Fibroblast of skin of left quadriceps (primary cell): ENCODE measurements at places on chromosomes 11 and 22.

DNA sequence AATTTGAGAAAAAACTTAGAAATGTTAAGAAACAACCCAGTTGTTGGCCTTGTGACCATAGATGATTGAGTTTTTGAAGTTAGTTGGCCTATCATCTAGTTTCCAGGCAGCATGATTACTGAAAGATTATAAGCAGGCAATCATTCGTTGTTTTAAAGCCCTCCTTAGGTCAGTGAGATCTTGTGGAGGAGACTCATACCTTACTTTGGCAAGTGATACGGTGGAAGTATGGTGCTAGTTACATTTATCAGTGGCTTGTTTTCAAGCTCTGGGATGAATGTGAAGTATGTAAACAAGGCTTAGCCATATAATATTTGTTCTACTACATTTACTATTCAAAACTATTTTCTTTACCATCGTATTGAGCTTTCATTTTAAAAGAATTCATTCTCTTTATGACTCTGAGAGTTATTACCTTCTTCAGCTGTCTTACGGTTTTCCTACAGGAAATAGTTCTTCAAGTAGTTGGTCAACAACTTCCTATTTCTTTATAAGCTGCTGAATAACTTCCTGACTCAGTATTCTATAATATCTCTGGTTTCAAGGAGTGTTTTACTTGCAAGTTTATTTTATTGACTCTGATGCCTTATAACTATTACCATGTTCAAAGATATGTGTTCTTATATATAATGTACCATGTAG, 7.3 kb downstream of the YAP1 start:
- no peak for DNase-seq

GRCh38 chr11:61447601-61448551, 18.0 kb downstream of the SDHAF2 start:
- DNase-seq: no peak

- no peak for DNase-seq
These were observed 15.0 kb upstream of the GNB1L start for GRCh38 chr22:19869497-19870152.

GRCh38 chr22:27709919-27710675, 91.5 kb downstream of the MN1 start:
- no peak for DNase-seq

DNA sequence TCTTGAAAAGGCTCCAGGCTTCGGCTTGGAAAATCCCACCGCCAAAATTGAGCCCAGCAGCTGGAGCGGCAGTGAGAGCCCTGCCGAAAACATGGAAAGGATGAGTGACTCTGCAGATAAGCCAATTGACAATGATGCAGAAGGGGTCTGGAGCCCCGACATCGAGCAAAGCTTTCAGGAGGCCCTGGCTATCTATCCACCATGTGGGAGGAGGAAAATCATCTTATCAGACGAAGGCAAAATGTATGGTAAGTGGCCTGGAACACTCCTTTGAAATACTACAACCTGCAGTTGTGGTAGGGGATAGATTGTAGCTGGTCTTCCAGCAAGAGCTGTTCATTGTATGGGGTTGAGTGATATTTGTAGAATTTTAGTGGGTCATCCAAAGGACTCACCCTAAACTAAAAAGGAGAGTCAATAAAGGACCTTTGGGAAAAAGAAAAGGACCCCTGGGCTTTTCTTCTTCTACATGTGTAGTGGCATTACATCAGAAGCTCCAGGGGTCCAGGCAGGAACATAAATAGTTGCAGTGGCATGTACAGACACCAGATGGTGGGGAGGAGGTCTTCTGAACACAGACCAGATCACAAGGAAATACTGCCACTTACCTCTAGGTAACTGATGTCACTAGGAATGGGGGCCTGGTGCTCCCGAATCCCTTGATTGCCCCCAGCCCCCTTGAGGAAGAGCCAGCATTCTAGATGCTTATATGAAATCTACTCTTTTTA, 90.1 kb downstream of the TEAD1 start:
- DNase-seq: no peak

DNA sequence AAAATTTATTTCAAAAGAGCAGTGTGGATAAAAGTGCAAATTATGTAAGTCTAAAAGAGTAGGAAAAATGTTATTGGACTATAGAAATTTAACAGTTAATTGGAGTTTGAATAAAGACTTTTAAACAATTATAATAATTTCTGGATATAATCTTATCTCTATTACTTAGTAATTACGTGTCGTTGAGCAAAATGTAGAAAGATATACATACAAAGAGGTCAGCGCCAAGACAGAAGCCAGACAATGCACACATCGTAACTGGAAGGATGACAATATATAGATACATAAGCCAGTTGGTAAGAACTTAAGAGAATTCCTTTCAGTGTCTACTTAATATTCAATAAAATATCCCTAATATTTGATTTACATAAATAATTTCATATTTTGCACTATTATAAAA, 157.0 kb downstream of the LUZP2 start:
- no peak for DNase-seq

DNA sequence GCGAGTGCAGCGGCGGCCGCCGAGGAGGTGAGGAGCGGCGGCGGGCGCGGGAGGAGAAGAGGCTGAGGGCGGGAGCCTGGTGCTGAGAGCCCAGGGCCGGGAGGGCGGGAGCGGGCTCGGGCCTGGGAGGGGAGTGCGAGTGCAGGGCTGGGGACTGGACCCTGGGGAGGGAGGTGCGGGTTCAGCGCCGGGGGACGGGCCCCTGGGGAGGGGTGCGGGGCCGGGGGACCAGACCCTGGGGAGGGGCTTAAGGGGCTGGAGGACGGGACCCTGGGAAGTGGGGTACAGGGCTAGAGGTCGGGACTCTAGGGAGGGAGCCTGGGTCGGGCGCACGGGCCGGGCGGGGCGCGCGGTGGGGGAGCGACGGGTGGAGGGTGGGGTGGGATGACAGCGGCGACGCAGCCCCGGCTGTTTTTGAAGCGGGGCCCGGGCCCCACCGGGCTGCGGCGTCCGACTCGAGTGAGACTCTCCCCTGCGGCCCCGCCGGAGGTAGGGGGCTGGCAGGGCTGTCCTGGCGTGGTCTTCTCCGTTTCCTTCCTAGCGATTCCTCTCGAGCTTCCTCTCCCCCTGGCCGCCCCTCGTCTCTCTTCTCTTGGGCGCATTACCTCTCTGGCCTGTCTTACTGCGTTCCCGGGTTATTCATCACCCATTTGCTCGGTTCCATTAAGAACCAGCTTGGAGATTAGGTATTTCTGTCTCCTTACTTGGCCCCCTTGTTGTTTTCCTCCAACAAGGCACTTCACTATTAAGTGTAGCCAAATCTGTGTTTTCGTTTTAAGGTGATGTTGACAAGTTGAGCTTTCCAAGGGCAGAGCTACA, 754 bp downstream of the NUP50 start:
- DNase-seq: no peak

- no peak for DNase-seq
These were observed 66.3 kb downstream of the CDKN1C start for GRCh38 chr11:2819316-2819715.

DNA sequence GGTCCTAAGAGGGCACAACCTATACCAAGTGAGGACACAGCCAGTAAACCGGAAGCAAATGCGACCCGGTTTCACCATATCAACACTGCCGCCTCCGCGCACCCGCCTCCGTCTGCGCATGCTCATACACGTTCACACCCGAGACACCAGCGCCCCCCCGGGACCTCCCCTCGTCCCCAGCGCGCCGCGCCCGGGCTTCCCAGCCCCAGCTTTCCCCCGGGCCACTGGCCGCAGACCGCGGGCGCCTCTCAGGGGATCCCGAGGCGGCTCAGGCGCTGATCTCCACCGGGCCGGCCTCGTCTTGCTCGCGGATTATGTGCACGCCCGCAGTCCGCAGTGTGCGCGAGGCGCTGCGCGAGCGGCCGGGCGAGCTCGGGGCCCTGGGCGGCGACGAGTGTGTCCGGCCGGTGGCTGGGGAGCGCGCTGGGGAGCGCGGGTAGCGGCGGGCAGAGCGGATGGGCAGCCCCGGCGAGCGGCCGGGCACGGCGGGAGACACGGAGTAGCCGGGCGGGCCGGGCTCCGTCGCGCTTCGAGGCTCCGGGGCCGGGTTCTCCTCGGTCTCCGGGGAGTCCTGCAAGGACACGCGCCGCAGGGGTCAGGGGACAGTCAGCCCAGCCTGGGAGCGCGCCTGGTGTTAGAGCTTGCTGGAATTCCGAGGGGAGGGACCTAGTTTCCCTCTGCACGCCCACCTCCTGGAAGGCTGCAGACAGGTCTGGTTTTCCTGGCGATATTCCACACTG, 2.0 kb downstream of the HEPN1 start:
- DNase-seq: no peak
